Suprapubic skin (tissue), 4 donors: ENCODE measurements at places on chromosomes 3 and 15. TPM values are rescaled to one million over a fixed set of nuclear protein-coding genes. Genes with fewer than 3 reads are reported as not detected.
A peak's percentile ranks its signal among the peaks of the same experiment; 100 is the strongest.

OR4F6 gene
- total RNA-seq, result not detected

PLA1A gene
- not detected for total RNA-seq

SERP1 gene
- 104 TPM for total RNA-seq

CLEC3B gene
- 42.3 TPM for total RNA-seq

ANKRD63 gene
- total RNA-seq, result not detected

SERINC4 gene
- total RNA-seq, result not detected

KCNMB3 gene
- total RNA-seq, result 0.53 TPM

INSYN1 gene
- total RNA-seq, result 38.7 TPM

ALDH1A3 gene
- total RNA-seq, result 12.4 TPM

DAZL gene
- total RNA-seq, result not detected

APOD gene
- 325 TPM for total RNA-seq

AGBL1 gene
- not detected for total RNA-seq

SLCO3A1 gene
- total RNA-seq, result 131 TPM

CNTN3 gene
- total RNA-seq, result 0.38 TPM

C2CD4A gene
- total RNA-seq, result not detected

- no peak for DNase-seq
These were observed 98.6 kb downstream of the TPRA1 start for GRCh38 chr3:127491909-127492308.

GRCh38 chr3:63069806-63070475 is 194.7 kb upstream of the CADPS start:
- DNase-seq, result no peak

- DNase-seq, result no peak
These were observed 18.4 kb downstream of the GYG1 start for GRCh38 chr3:149009732-149010131.

GRCh38 chr3:36408146-36408545 is 27.8 kb downstream of the STAC start:
- no peak for DNase-seq

- DNase-seq, result no peak
These were observed 87.0 kb downstream of the SV2B start for GRCh38 chr15:91186904-91187656.

- DNase-seq, result no peak
These were observed 70.3 kb downstream of the ARNT2 start for GRCh38 chr15:80474224-80475215.

DNA sequence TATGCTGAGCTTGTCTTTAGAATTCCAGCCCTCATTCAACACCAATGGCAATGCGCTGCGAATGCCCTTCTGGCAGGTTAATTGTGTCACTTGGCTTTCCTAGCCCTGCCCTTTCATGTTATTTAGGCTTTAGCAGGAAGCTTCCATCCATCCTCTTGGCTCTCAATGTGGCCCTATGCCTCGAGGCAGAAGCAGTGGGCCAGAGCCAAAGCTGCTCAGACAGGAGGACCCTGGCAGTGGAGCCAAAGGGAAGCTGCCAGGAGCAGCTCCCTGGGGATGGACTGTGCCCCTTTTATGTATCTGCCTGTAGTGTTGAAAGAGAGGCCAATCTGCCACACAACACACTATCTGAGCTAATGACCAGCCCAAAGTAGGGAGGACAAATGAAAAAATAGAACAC is 376.4 kb downstream of the CTNNB1 start:
- no peak for DNase-seq

DNA sequence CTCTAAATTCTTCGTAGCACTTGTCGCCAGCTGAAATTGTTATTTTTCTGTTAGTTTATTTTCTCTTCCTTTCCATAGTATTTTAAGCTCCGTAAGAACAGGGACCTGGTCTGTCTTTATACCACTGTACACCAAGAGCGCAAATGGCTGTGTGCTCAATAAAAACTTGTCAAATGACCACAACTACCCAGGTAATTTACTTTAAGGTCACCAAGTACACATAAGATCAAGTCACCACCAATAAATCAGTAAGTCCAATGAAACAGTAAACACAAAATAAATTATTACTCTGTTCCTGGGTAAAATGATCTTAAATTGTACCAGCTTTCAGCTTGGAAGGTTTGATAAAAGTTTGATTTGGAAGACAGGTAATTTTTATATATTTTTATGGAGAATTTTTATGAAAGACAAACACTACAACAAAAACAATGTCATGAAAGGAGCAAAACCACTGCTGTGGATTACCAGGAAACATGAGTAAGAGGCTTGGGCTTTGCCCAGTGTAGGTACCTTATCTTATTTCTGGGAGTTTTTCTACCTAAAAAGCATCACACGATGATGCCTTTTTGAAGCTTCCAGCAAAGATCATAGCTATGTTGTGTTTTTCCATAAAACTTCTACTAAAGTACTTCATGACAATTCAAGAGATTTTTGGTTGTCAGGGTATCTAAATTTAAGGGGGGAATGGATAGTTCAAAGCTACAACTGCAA is 406.8 kb downstream of the SHQ1 start:
- no peak for DNase-seq

- no peak for DNase-seq
These were observed 42.4 kb downstream of the TGFBR2 start for GRCh38 chr3:30648670-30649357.

DNA sequence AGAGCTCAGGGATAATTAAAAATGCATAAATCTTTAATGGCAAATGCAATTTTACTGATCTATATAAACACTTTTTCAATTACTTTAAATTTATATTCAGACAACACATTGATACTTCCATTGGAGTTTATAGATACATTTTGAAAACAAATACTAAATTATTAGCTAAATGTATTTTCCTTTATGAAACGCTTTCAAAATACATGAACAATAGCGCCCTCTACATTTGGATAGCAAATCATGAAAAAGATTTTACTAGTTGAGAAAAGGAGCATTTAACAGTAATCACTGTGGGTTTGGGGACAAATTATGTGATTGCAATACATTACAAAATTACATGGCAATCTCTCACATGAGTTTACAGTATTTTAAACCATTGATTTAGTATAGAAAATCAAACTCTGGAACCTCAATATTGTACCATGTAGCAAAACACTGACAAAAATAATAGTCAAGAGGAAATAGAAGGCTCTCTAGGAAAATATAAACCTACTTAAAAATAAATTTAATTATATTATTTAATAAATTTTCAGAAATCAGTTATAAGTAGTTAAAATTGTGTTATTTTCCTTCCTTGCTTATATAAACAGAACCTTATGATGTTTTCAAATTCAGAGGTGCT is 207.9 kb downstream of the ZIC1 start:
- DNase-seq, result no peak

DNA sequence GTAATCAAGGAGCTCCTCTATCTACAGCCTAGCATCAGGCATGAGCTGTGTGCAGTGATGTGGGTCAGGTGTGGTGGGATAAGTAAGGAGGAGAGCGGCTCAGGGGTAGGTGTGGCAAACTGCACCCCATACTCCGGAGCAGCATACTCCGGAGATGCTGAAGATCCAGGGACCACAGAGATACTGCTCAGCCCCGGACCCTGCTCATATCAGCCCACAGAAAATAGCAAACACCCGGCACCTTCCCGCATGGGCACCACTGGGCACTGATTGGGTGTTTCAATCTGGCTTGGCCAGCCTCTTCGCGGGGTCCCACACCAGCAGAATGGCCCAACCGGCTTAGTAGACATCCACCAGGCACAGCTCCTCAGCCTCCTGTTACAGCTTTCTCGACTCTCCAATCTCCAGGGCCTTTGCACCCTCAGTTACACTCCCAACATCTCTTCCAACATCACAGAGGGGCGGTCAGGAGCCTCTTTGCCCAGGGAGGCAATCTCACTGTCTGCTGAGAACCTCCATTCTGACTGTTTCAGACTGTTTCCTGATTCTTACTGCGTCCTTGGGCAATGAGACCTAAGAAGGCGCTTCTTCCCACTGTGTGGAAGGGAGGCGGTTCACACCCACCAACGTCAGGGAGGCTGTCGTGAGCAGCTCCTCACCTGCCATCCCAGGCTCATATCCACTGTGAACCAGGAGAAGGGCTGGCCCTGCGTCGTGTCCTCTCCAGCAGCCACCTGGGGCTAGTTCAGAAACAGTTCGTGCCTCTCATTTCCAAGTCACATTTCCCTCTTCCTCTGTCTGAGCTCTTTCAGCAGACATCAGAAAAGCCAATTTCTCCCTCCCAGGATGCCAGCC is 59.8 kb downstream of the CAPN7 start:
- DNase-seq, result no peak

GRCh38 chr3:151940481-151940880 is 67.0 kb downstream of the SUCNR1 start:
- no peak for DNase-seq

DNA sequence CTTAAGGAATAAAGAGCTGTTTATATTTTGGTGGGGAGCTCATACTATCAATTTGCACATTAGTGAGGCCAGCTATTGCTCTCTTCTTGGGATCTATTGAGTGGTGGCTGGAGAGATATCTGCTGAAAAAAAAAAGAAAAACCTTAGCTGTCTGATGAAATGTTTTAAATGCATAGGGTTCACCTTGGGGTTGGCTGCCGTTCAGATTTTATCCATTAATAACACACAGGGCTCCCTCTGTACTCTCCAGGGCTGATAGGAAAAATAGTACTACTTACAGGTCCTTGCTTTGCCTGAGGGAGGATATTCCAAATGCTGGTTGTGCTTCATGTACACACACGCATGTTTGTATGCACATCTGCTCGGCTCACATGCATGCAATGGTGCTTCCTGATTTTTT is 803.7 kb downstream of the MCTP2 start:
- no peak for DNase-seq

DNA sequence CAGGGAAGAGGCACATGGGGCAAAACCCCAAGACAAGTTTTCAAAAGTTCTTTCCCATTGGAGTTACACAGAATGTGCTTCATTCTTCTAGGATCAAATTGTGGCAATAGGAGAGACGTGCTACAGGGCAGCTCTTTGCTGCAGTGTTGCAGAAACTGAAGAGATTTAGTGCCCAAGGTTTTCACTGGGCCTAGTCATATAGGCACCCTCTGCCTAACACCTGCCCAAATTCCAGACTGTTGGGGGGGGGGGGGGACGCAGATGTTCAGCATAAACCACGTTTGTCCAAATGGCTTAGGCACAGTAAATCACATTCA is 346.8 kb upstream of the ZNF717 start:
- DNase-seq, result no peak

DNA sequence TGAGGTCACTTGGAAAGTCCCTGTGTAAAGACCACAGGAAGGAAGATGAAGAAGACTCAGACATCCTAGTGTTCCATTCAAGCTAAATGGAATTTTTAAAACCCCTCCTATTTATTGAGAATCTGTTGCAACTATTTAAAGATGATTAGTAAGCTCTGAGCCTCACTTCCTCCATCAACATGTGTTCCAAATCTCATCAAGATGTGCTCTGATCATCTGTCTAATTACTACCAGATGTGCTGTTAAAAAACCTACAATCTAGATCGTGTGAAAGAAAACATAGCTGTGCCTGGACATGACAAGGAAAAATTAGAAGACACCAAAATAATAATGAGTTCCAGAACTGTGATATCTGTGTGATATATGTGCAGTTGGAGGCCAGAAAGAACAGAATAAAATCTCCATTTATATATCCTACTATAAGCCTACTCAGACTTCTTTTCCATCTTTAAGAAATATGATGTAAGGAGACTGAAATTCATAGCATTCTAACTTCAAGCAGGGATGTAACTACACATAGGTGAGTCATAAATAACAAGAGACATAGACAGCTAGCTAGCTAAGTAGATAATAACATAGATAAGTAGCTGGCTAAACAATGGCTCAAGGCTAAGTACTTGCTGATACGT is 7.8 kb downstream of the XPC start:
- no peak for DNase-seq

- DNase-seq, result no peak
These were observed 50.0 kb upstream of the PLCL2 start for GRCh38 chr3:16834753-16835152.

DNA sequence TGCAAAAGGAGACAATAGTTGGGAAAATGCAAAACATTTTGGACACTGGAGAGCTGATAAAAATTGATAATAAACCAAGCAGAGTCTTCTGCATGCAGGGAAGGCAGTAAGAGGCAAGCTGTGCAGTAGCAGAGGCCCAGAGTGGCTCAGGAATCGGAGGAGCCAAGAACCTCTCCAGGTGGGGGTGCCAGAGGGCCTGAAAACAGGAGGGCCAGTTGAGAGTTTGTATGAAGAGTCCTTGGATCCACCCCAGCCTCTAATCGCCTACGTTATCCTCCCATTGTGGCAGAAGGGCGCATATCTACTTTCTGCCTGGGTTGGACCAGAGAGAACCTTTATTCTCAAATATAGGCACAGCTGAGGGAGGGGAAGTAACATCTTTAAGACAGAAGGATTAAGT is 48.9 kb upstream of the RBP1 start:
- no peak for DNase-seq

DNA sequence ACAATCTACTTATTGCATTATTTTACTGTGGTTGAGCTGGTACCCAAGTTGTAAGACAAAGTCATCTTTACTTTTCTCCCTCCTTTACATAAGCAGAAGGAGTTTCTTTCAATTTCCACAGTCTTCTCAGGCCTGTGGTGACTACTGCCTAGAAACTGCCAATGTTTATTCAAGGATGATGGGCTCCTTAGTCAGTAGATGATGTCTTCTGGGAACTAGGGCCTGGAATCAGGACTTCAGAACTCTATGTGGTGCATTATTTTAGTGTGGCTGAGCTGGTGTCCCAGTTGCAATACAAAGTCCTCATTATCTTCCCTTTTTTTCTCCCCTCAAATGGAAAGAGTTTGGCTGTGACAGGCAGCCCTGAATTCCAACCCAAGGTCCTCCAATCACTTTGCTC is 1762.5 kb downstream of the SI start:
- no peak for DNase-seq

DNA sequence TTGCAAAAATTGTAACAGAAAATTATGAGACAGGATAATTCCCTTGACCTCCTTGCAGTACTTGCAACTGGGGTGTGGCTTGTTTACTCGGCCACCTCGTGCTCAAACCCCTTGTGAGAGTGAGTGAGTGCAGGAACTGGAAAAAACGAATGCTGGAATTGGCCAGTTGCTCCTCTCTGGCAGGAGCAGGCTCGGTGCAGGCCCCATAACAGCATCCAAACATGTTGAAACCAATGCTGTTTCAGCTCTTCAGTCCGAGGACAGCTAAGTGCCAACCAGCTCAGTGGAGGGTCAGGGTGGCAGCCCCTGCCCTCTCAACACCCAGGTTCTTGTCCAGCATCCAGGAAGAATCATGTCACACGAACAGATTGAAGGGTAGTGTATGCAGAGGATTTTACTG is 36.9 kb downstream of the METTL6 start:
- DNase-seq, result peak; percentile 81

- no peak for DNase-seq
These were observed 13.6 kb downstream of the TBC1D23 start for GRCh38 chr3:100274361-100274760.

DNA sequence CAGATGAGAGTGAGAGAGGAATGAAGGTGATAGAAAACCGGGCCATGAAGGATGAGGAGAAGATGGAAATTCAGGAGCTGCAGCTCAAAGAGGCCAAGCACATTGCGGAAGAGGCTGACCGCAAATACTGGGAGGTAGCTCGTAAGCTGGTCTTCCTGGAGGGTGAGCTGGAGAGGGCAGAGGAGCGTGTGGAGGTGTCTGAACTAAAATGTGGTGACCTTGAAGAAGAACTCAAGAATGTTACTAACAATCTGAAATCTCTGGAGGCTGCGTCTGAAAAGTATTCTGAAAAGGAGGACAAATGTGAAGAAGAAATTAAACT is 88.9 kb downstream of the EOMES start:
- no peak for DNase-seq

GRCh38 chr3:196793246-196793645 is 53.6 kb downstream of the PAK2 start:
- no peak for DNase-seq
